ENCODE measurements at places on chromosomes 3 and 15.

- no peak for DNase-seq
Observed at GRCh38 chr3:143416229-143416628, 296.7 kb downstream of the CHST2 start.

DNA sequence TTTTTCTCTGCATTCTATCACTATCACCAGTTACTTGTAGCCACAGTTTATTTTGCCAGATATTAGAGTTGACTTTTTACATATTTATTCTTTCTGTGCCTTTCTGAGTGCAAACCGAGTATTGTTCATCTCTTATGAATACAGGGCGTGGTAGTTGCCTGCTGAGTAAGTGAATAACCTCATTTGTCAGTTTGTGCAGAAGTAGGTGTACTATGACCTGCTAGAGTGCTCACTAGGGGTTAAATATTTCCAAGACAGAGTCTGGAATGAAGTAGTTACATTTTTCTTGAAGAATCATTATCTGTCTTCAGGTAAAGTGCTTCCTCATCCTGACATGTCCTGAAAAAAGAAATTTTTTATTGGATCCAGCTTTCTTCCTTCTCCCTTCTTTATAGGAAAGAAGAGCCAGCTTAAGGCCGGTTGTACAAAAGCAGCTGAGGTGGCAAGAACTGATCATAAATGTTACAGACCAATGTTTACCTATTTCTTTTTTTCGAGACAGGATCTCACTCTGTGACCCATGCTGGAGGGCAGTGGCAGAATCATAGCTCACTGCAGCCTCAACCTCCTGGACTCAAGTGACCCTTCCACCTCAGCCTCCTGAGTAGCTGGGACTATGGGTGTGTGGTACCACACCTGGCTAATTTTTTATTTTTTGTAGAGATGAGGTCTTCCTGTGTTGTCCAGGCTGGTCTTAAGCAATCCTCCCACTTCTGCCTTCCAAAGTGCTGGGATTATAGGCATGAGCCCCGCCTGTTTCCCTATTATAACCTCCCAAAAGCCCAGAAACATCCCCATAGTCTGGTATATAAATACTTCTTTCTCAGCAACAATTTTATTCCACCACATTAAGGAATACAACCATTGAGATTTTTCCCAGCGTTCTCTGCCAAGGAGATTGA is 182.5 kb downstream of the TPRG1 start:
- no peak for DNase-seq

GRCh38 chr3:117408811-117409210 is 699.2 kb downstream of the TUSC7 start:
- DNase-seq = no peak

DNA sequence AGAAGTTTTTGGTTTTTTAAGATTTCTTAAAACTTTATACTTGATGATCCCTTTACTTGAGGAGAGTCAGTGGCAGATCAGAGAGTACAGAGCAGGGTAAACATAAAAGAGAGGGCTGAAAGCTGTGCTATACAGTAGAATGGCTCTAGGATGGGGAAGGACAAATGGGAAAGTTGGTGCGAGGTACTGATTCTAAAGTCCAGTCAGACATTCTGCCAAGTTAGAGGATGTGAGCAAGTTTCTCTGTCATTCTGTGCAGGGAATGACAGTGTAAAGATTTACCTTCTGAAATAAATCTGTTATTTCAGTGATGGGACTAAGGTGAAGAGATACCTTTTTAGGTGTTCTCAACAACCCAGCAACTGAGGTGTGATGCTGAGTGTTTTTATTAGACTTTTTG is 100.1 kb upstream of the GBE1 start:
- DNase-seq = no peak

- no peak for DNase-seq
Observed at GRCh38 chr3:72152551-72153476, 367.9 kb upstream of the PROK2 start.

DNA sequence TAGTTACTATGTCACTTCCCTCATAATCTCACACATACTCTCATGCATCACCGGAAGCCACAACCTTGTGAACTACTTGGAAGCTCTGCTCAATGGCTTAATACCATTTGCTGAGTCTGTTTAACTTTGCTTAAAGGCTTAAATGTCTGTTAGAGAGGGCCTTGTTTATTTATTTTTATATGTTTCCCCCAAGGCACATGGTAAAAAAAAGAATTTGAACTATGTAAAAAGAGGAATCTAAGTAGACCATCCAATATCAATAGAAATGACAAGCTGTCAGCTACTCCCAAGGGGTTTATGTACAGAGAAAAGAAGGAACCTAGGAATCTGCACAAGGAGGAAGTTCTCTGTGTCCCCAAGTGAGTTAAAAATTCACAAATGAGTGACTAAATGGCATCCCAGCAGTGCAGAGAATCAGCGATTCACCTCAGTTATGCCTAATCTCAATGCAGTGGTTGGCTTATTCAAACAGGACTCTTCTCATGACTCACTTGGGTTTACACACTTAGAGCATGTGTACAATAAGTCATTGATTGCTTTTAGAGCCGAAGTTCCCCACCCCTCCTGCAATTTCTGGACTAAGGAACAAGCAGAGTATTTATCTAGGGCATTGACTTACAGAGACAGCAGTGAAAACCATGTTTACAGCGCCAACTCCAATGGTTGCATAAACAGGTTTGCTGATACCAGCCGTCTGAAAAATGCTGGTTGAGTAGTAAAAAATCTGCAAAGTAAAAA is 24.4 kb downstream of the SLC2A2 start:
- DNase-seq = no peak

- no peak for DNase-seq
Observed at GRCh38 chr15:72155003-72155621, 36.9 kb downstream of the SENP8 start.

GRCh38 chr15:90876046-90876445 is 7.7 kb downstream of the FURIN start:
- DNase-seq = no peak

DNA sequence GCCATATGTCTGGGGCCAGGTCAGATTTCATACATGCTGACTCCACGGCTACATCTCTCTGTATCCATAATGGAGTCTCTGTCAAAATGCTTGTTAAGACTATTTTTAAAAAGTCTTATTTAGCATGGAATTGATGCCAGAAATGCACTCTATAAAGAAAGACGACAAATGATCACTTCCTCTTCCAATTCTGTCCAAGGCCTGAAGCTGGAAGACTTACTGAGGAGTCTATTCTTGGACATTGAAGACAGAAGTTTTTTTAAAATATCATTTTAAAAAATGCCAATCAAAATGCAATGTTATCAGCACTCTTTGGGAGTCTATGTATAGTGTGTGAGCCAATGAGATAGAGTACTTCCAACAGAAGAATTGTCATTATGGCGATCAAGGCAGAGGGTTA is 27.9 kb upstream of the NMNAT3 start:
- DNase-seq = no peak

DNA sequence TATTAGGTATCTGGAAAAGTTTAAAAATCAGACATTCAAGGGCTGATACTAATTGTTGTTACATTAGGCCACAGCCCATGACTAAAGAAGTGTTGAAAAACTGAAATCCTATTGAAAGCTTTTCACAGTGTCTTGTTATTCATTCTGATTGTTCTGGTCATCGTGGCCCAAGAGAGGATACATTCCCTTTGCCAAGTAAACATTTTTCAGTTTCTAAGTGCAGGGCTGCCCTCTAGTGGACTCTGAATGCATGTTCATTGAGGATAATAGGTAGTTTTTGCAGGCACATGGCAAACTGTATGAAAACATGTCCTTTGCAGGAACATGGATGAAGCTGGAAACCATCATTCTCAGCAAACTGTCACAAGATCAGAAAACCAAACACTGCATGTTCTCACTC is 181.1 kb downstream of the MYRIP start:
- DNase-seq = no peak

DNA sequence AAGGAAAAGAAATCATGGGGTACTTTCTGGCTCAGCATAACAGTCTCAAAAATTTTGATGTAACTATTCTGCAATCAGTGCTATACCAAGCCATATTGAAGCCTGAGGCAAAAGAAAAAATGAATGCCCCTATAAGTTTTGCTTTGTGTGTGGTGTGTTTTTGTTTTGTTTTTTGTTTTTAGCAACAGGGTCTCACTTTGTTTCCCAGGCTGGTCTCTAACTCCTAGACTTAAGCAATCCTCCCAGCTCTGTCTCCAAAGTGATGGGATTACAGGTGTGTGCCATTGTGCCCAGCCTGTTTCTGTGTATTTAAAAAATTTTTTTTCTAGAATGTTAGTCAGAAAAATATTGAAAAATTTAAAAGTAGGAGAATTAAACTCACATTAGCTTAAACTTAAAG is 93.2 kb downstream of the ZNF280D start:
- DNase-seq = no peak

- DNase-seq = no peak
Observed at GRCh38 chr3:100106094-100106493, 8.2 kb downstream of the FILIP1L start.

DNA sequence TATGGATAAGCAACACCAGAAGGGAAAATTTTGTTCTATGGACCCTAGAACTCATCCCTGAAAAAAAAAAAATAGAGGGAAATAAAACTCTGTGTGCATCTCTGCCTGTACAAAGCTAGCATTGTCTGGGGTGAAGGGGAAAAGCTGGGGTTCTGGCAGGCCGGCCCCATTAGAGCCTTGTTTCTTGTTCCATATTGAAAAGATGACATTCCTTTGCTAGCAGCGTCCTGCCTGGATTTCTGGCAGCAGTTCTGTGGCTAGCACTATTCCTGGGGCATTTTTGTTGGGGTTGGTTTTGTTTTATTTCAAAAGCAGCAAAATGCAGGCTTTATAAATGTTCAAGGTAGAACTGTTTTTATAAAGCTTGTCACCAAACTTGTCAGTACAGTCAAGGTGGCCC is 45.2 kb downstream of the RARB start:
- no peak for DNase-seq

- no peak for DNase-seq
Observed at GRCh38 chr3:9295007-9295406, 45.6 kb upstream of the SRGAP3 start.

DNA sequence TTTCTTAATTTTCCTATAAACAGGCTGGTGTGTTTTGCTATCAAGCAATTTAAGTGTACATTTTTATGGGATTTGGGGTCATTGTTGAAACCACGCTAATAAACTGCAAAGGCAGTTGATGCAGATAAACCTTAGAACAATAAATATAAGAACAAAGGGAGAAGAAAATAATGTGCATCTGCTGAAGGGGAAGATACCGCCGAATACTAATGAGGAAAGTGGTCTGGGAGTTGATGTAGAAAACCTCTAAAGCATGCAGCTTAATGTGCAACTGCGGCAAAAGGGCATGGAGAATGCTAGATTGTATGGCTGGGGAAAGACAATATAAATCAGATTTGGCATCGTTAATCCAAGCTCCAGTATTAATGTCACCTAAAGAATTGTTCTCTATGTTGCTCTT is 29.8 kb upstream of the CHL1 start:
- DNase-seq = no peak

- DNase-seq = no peak
Observed at GRCh38 chr3:57275393-57275792, 17.1 kb downstream of the ASB14 start.

- DNase-seq = no peak
Observed at GRCh38 chr15:83815506-83815905, 161.6 kb downstream of the ADAMTSL3 start.

GRCh38 chr3:144189044-144189443 is 217.4 kb downstream of the DIPK2A start:
- no peak for DNase-seq

DNA sequence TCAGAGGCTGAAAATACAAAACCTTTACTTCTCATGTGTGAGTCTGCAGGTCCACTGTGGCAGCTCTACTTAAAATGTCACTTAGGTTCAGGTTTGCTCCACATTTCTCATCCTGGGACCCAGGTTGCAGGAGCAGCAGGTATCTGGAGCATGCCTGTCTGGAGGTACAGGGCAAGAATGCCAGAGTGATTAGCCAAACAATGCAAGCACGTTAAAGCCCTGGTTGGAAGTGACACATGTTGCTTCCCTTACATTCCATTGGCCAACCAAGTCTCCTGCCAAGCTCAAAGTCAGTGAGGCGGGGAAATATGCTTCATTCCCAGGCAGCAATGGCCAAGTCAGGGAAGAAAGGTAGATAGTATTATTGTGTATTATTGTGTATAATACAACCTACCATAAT is 76.8 kb upstream of the ARL6 start:
- DNase-seq = no peak

- peak; percentile 53 for DNase-seq
Observed at GRCh38 chr3:126357295-126358037, at the start of gene KLF15. Gene KLF15, minus strand, starts transcription at chr3:126357408. Its CDS starts 4,486 bp downstream, at chr3:126352922.

DNA sequence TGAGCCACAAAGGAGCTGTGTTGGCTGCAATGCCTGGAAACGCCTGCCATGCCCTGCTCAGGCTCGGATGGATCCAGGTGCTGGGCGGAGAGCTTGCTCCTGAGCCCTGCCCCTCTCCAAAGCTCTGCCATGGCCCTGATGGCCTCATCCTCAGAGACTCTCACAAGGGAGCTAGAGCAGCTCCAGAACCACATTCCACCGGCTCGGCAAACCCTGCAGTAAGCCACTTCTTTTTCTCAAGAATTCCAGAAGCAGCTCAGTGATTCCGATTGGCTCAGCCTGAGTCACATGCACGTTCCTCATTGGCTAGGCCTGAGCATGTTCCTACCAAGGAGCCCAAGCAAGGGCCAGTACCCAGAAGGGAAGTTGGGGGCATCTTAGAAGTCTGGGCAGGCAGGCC is 24.8 kb downstream of the TPRA1 start:
- no peak for DNase-seq

GRCh38 chr15:31504462-31504839 is 177.8 kb downstream of the KLF13 start:
- DNase-seq = no peak

DNA sequence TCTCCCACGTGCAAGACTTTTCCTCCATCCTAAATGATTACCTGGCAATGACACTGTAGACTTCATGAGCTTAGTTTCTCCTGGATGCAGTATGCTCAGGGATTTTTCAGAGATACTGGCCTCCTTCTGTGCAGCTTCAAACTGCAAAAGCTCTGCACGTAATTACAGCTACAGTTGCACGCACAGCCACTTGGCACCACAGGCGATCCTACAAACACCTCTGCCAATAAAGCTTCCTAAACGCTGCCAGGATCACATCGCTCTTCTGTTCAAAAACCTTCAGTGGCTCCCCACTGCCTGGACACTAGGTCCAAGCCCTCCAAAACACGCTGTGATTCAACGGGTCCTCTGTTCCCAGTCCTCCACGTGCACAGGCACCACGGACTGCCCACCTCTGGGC is 49.5 kb downstream of the NUP210 start:
- DNase-seq = no peak

GRCh38 chr3:124447845-124448244 is 282.4 kb upstream of the UMPS start:
- DNase-seq = no peak

DNA sequence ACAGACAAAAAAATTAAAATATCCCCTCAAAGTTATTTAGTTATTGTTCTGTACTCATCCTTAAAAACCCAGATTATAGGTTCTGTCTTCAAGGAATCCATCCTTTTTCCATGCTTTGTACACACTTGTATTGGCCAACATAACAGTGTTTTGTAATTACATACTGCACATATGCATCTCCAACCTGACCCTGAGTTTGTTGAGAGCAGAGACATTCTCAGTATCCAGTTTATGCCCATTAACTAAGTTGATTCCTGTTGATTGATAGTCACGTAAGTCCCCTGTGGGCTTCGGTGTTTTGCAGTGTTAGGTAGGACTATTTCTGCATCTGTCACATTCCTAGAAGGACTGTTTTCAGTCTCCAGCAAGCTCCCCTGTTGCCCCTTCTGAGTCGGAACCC is 33.6 kb downstream of the MOBP start:
- no peak for DNase-seq

GRCh38 chr15:63364399-63365272 is 17.0 kb downstream of the CA12 start:
- no peak for DNase-seq

GRCh38 chr15:26103002-26103404 is 239.9 kb upstream of the ATP10A start:
- DNase-seq = no peak

- no peak for DNase-seq
Observed at GRCh38 chr3:99871231-99872045, 53.8 kb downstream of the CMSS1 start.
